Stimulated activated naive CD4-positive, alpha-beta T cell (primary cell): ENCODE measurements at places on chromosomes 12 and 14.

GRCh38 chr12:47356129-47356700, 276.5 kb upstream of the AMIGO2 start:
- no peak for DNase-seq

GRCh38 chr14:61662437-61663311, 32.6 kb upstream of the HIF1A start:
- DNase-seq: peak; percentile 5

- DNase-seq: no peak
These were observed 474.9 kb downstream of the ATP23 start for GRCh38 chr12:58416236-58416635.

GRCh38 chr12:97274386-97274785, 188.2 kb upstream of the RMST start:
- DNase-seq: no peak

DNA sequence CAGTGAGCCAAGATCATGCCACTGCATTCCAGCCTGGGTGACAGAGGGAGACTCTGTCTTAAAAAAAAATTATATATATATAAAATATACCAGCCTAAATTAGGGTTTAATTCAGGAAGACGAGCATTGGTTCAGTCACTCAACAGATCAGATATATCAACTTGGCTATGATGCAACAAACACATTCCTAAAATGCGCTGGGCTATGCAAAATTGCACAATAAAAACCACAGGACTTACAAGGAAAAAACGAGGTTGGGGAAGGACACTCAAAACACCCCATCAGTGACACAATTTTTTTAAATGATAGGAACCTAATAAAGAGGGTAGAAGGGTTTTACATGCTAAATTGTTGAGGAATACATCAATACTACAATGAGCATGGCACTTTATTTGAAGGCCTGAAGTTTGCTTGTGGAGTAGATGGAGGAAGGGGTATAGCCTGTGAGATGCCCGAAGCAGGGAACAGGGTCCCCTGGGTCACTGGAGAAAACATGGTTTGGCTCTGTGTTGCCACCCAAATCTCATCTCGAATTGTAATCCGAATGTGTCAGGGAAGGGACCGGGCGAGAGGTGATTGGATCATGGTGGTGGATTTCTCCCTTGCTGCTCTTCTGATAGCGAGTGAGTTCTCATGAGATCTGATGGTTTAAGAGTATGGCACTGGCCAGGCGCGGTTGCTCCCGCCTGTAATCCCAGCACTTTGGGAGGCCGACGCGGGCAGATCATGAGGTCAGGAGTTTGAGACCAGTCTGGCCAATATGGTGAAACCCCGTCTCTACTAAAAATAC, 71.2 kb downstream of the TNFAIP2 start:
- DNase-seq: no peak

- DNase-seq: no peak
These were observed 12.8 kb downstream of the ZFHX2 start for GRCh38 chr14:23538785-23539184.

GRCh38 chr12:45743247-45743646, 13.7 kb downstream of the ARID2 start:
- DNase-seq: no peak

- DNase-seq: no peak
These were observed 117.3 kb downstream of the BTG1 start for GRCh38 chr12:92028441-92028709.

GRCh38 chr12:114371250-114371649, 34.7 kb downstream of the TBX5 start:
- no peak for DNase-seq

DNA sequence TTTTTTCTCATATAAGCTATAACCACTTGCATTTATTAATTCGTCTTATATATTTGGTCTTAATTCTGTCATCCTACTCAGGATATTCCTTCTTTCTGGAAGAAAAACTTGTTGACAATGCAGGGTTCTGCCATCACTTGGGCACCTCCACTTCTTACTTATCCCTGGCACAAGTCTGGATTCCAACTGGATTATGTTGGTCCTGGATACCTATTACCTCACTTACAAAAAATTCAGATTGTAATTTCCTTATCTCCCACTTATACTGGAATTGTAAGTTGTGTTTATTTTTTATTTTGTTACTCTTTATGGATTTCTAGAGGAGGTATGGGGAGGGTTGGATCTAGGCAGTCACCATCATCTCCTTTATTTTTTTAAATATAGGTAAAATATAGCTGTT, 36.7 kb downstream of the LRRIQ1 start:
- DNase-seq: no peak

DNA sequence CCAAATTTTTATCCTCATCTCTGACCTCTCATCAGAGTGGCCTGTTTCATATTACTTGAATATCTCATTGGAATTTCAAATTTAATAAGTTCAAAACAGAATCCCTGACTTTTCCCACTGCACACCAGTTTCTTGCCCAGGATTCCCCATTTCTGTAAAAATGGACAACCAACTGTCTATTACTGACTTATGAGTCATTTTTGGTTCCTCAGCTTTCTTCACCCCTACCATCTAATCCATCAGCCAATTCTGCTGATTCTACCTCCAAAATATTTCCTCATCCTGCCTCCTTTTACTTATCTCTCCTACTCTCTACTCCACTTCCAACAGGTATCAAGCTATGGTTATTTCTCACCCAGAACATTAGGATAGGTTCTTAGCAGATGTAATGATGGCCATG, 44.2 kb downstream of the TMX1 start:
- no peak for DNase-seq

GRCh38 chr14:90669731-90670130, 146.5 kb downstream of the TTC7B start:
- no peak for DNase-seq

- DNase-seq: no peak
These were observed 12.3 kb upstream of the TFCP2 start for GRCh38 chr12:51185171-51185717.

- DNase-seq: no peak
These were observed 2.5 kb upstream of the TEP1 start for GRCh38 chr14:20415782-20416206.

GRCh38 chr12:123269395-123269892, 2.2 kb downstream of the CDK2AP1 start:
- peak; percentile 27 for DNase-seq

- DNase-seq: no peak
These were observed 183.0 kb downstream of the MED13L start for GRCh38 chr12:116094475-116094874.

GRCh38 chr12:13000616-13000924, 505 bp upstream of the HEBP1 start:
- no peak for DNase-seq

- DNase-seq: no peak
These were observed 2.3 kb downstream of the HOXC12 start for GRCh38 chr12:53956914-53957536.

DNA sequence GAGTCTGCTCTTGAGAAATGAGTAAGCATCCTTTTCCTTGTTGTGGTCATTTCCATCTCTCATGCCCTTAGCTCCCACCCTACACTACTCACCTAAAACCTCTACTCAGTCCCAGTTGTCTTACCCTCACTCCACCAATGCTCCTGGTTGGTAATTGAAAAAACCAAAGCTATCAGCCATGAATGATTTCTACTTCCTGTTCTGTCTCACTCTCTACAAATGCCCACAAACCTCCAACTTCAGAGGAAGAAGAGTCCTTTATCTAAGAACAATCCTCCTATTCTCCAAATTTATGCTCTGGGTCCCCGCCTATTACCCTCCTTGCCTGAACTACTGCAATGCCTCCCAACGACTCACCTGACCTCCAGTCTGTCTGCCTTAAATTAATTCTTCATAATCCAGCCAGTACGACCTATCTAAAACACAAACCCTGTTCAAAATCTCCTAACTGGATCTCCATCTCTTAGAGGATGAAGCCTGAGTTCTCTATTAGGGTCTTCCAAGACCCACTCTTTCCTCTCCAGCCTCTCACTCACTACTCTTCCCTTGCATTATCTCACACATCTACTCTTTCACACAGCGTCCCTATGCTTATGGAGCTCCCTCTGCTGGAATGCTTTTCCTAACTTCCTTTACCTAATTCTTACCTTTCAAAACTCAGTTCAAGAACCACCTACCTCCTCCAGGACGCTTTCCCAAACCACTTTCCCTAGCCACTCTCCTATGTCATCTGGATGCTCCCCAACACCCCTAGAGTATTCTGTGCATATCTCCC, 2.2 kb downstream of the DHRS1 start:
- DNase-seq: no peak

DNA sequence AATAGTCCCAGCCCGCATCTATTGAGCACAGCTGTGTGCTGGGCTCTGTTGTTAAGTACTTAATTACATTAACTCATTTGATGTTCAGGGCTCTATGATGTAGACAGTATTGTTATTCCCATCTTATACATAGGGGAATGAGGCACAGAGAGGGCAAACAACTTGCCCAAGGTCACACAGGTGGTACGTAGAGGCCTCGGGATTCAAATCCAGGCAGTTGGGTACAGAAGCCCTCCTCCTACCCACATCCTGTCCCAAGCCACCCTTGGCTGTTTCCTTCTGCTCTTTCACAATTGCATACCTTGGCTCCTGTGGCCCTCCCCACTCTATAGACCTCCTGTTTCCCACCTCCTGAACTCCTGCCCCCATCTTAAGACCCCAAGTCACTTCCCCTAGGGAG, 10.0 kb upstream of the GPR68 start:
- DNase-seq: peak; percentile 58

- DNase-seq: peak; percentile 28
These were observed 1.0 kb upstream of the SOCS2 start for GRCh38 chr12:93571365-93571924.

DNA sequence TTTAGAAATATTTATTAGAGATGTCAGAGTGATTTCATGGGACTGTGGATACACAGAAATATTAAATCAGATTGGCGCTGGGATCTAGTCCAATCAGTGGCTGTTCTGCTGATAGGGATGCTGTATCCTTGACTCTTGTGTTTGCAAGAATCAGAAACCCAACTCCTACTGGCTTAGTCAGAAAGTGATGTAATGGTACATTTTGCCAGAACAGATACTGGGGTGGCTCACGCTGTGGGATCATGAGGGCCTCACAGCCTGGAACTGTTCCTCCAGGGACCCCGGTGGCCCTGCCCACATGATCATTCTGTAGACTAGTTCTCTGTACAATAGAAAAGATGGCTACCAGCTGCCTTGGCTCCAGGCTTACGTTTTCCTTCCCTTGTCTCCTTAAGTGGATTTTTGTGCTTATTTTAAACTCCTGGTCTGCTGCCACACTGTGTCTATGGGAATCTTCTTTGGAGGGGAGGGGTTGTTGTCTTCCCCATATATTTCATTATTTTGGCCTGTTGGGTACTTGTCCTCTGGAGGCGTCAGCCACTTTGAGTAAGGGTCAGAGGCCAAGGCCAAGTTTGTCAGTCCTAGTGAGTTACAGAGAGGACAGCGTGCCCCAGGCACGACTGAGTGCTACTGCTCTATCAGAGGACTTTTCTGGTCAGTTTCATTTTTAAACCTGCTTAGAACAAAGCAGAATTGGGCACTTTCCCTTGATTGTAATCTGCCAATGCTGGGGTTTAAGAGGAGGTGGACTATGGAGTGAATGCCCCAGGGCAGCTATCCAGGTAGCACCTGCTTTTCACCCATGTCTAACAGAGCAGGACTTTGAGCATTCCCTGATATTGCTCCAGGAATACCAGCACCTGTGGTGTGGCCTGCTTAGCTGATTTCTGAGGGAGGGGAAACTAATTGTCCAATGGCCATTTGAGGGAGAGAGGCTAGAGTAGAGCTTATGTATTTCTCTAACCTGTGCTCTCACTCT, 164.3 kb downstream of the SLC5A8 start:
- no peak for DNase-seq

DNA sequence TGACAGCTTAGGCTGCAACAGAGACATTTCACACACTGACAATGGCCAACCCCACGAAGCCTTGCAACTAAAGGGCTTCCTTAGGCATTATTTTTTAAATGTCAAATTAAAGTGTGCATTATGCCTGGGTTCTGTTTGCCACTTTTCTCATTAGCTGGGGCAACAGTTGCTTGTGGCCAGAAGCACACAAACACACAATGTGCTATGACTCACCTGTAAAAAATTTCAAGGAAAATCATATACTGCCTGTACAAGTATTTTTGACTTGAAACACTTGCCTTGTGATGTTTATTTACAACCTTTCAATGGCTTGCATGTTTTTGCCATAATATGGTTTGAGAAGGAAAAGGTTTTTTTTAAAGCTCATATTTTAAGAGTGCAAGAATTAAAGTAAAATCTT, 1.9 kb downstream of the NTN4 start:
- DNase-seq: no peak

GRCh38 chr14:65961004-65961403, 525.2 kb upstream of the CCDC196 start:
- peak; percentile 34 for DNase-seq

DNA sequence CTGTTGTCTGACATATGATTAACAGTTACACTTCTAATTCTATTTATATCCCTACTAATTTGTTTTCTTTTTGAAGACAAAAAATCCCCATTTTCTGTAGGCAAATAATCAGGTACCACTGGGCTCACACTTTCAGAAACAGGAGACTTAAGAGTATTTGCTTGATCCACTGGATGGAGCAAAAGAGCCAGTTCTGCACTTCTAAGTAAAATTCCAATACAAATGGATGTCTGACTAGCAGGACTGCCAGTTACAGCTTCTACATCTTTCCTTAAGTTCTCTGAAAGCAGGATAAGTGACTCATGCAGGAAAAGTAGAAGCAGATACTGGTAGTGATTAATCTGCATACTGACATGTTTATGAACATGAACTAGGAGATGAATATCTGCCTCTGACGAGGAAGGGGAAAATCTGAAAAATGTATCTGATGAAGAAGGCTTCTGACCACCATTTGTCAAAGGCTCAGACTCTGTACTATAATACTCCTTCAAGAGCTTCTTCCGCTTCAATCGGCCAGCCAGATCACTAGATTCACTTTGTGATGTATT, 73.8 kb upstream of the ANKS1B start:
- DNase-seq: no peak

DNA sequence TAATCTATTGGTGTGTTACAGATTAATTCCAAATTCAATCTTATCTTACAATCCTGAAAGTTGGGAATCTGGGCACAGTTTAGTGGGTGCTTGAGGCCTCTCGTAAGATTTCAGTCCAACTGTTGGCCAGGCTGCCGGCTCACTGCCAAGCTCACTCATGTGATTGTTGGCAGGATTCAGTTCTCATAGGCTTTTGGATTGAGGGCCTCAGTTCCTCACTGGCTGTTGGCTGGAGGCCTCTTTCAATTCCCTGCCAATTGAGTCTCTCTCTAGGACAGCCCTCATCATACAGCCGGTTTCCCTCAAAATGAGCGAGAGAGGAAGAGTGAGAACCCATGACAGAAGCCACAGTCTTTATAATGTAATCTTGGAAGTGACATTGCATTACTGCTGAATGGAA, 123.5 kb upstream of the FBXO33 start:
- DNase-seq: no peak
